Neural progenitor cell (in vitro differentiated cells): ENCODE measurements at places on chromosomes 7 and 10.

- peak; percentile 37 for DNase-seq
Observed at GRCh38 chr10:11189582-11190376, 172.1 kb downstream of the CELF2 start.

DNA sequence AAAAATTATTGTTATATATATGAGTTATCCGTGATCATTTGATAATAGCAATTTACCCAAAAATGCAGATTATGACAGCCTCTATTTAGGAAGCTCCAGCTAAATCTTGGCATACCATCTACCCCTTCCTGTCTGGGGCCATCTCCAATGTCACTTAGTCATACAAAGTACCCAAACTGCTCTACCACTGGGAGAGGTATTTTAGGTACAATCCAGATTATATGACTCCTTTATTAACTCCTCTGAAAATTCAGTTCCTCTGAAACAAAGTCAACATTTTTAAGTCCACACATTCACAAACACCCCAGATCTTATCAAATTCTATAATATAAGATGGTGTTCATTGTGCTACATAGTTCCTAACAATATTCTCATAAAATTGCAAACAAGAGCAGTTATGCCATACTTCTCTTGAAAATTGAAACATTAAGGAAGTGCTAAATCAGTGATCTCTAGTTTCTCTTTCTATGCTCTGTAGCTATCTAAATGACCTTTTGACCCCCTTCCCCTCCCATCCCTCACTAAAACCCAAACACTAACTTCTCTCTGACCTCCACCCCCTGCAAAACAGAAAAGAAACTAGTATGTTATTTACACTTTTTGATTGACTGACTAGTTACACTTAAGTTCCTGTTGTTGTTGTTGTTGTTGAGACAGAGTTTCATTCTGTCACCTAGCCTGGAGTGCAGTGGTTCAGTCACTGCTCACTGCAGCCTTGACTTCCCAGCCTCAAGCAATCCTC lies 16.4 kb downstream of the HOXA1 start:
- DNase-seq: no peak

- peak; percentile 52 for DNase-seq
Observed at GRCh38 chr10:78860260-78860914, 208.4 kb upstream of the ZMIZ1 start.

DNA sequence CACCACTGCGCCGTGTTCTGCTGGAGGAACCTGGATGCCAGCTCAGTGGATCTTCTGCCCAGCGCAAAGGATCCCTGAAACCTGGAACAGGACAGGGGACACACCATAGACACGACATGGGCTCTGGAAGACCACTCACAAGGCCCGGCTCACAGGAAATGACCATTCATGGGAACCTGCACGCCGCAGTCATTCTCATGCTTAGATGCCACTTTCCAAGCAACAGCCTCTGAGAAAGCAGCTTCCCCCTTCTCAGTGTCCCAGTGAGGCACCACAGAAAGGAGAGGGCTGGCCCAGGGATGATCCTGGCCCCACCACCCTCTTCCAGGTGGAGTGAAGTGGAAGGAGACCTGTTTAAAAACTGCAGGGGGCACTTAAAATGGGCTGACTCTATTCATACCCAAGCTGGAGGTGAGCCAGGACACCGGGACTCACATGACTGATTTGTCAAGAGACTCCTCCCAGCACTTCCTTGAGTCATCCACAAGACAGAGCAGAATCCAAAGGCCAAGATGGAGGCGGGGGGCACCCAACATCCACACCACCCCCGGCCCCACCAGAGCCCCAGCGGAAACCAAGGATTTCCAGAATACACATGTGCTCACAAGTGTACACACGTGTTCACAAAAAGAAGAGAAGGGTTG lies 11.2 kb downstream of the CTBP2 start:
- DNase-seq: no peak

DNA sequence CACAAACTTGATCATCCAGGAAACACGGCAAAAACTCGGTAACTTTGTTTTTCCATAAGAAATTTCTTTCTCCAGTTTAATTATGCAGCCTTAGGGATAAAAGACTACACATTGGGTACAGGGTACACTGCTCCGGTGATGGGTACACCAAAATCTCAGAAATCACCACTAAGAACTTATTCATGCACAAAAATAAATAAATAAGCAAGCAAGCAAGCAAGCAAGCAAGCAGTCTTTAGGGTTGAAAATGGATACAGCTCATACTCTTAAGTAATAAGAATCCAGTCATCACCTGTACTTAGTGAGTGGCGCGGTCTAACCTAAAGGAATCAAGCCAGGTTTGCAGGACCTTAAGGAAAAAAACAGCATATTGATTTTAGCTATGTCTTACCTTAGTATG lies 30.0 kb downstream of the MCM10 start:
- no peak for DNase-seq
